Breast epithelium (tissue), 4 donors: ENCODE measurements at places on chromosomes 7 and 10. TPM values are rescaled to one million over a fixed set of nuclear protein-coding genes. Genes with fewer than 3 reads are reported as not detected.

Gene MKX
- 2.3 TPM for total RNA-seq

Gene AP5Z1
- 23.3 TPM for total RNA-seq

Gene ZNF365
- total RNA-seq = 1.8 TPM

Gene GJD4
- not detected for total RNA-seq

Gene ABCC2
- 2.0 TPM for total RNA-seq

Gene NODAL
- total RNA-seq = not detected

Gene GNGT1
- not detected for total RNA-seq

Gene ODAD2
- total RNA-seq = 0.29 TPM

Gene STRA8
- not detected for total RNA-seq

Gene IKZF1
- 21.3 TPM for total RNA-seq

Gene TFPI2
- total RNA-seq = 223 TPM

Gene TCF7L2
- total RNA-seq = 33.1 TPM
